ENCODE measurements at places on chromosomes 2 and 18.

DNA sequence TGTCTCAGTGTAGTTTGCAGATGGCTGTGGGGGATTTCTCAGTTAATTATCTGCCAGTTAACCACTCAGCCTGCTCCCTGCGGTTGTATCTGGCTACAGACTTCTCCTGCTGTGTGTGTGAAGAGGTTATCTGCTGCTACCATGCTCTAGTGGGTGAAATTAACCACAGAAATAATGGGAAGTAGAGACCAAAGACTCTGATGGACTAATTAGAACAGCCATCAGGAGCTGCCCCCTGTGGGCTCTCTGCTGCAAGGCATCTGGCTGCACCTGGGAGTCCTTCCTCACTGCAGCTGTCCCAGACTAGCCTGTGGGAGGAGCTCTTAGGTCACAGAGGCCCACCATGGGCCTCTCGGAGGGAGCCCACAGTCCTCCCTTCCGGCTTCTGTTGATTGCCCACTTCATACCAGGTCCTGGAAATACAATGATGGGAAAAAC is 66.6 kb downstream of the CTIF start:
- peak; percentile 70 for DNase-seq

DNA sequence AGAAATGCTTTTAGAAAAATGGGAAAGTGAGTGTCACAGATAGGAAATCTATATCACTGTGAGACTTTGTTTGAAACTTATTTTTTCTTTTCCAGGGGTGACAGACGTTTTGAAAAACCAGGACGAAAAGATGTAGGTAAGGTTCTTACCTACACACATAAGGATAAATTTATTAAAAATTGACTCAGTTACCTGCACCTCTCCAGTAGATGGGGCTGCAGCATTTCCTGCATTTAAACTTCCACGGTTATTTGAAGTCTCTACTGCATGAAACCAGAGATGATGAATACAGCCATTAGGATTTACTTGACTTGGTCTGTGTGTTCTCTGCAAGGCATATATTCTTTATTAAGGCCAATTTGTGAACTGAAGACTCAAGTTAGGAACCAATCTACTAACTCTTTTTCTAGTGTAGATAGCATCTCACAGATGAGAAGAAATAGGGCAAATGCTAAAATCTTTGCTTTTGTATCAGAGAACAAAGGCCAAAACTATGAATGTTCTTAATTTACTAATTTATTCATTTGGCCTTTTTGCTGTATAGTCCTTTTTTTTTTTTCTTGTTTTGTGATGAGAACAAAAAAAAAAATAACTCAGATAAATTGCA is 15.0 kb downstream of the KCNJ13 start:
- peak; percentile 17 for DNase-seq

DNA sequence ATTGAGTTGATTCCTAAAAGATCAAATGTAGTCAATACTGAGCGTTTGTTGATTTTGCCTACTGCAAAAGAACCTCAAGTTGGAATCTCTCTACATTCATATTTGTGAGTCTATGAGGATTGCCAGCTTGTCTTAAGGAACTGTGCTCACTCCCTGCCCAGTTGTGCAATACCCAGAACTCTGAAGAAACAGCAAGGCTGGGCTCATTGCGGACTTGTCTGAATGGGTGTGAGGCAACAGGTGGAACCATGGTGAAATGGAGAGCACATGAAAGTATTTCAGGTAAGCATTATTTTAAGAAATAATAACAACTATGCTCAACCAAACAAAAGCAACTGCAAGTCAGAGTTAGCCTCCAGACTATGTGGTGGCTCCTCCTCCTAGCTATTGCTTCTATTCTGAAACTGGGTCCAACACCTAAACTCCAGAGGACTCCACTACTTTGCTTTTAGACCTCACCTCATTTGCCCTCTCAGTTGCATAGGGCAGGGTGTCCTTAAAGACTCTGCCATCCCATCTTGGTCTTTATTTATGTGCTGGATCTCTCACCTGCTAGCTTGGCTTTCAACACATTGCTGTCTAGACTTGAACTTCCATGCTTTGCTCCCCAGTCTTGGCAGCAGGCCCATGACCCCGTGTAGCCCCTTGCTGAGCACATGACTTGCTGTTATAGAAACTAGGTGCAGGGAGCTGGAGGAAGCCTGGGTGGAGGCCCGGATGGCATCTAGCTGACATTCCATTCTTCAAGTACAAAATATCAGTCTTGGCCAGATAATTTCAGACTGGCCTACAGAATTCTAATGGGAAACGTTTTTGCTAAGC is 94.8 kb upstream of the ARL5A start:
- no peak for DNase-seq

- DNase-seq, result no peak
These were observed 5.8 kb upstream of the RTN4 start for GRCh38 chr2:55056024-55056521.

GRCh38 chr2:85462322-85462721 is 43.8 kb downstream of the SH2D6 start:
- DNase-seq, result no peak

GRCh38 chr18:12839526-12840196 is 44.4 kb downstream of the PTPN2 start:
- DNase-seq, result no peak
